DMS53 (cell line): ENCODE measurements at places on chromosomes 4 and X.

DNA sequence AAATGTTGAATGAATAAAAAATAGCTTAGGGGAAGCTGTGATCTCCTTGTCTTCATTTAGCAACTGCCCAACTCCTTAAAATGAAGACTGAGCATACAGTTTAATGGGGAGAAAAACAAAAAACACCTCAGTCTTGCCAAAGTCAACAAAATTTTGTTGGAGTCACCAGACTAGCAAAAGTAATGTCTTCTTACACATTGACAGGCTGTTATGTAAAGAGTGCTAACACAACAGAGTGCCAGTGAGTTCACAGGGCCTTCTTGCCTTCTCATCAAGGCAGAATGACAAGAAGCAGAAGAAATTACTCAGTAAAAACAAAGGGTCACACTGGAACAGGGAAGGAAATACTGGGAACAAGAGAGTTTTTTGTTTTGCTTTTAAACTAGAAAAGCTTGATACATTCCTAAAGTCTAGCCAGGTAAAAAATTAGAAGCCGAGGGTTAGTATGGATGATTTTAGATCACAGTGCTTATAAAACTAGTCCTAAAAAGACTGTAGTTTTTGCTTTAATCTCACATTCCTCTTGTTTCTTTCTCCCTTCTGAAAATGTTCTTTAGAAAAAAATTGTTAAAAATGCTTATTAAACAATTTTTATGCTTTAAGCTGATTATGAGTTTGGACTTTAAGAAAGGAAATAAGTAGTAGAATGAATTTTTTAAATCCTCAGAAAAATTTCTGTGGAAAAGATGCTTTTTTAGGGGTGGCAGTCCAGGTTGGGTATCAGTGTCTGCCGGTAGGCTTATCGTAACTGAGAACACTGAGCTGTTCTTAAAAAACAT, 38.7 kb upstream of the FRAS1 start:
- no peak for DNase-seq

- no peak for DNase-seq
These were observed 74.0 kb downstream of the FHDC1 start for GRCh38 chr4:153010146-153010545.

- no peak for DNase-seq
These were observed 483.7 kb upstream of the INTU start for GRCh38 chr4:127149086-127149485.

DNA sequence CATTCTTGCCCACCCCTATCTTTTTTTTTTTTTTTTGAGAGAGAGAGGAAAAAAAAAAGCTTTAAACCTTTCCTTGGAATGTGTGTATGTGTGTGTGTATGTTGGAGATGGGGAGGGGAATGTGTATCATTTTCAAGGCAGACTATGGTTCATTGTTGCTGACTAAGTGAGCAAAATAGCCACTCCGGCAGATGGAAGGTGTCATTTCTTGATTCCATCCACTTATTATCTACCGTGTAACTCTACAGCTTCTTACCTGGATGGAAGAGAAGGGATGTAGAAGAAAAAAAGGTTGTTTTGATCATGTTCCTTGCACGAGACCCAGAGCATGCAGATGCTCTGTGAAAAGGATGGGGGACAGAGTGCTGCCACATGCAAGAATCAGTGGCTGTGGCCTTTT, 5.9 kb upstream of the GK2 start:
- no peak for DNase-seq

DNA sequence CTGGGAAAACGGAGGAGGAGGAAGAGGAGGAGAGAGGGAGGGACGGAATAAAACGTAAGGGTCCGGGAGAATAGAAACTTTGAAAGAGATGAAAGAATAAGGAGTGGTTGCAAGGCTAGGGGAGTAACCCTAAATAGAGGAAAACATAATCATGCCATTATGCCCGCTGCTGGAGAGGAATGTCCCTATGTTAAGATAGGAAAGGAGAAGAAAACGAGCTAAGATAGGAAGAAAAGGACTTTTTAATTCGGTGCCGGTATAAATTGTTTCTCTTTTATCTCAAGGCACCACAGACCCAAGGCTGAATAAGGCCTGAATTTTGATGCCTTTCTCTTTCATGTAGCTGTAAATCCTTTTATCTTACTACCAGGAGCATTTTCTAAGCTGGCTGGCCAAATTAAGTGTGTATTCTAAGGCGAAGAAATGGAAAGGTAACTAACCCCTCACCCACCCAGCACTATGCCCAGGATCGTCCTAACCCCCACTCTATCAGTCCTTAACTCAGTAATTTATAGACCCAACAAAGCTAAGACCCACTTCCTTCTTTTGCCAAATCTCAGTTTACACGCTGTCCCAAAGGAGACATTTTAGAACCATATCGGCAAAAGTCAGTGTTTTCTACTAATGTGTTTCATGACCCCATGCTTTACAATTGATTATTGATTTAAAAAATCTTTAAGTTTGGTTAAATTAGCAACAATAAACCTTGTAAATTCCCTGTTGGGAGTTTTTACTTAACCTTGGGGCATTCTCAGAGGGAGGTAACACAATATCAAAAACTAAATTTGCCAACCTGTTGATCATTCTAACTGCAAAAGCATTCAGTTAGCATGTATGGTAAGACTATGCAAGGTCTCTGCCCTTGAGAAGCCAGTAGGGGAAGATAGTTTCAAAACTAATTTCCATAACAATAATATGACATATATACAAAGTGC, 1.1 kb upstream of the CUL4B start:
- no peak for DNase-seq

GRCh38 chrX:56757327-56757726, 28.3 kb downstream of the NBDY start:
- DNase-seq: no peak

- DNase-seq: peak; percentile 61
These were observed 30.6 kb downstream of the TACC3 start for GRCh38 chr4:1751919-1752283.

- DNase-seq: peak; percentile 55
These were observed 433.2 kb downstream of the STIM2 start for GRCh38 chr4:27293831-27294230.

GRCh38 chr4:111136438-111136837, 513.6 kb upstream of the PITX2 start:
- peak; percentile 38 for DNase-seq

DNA sequence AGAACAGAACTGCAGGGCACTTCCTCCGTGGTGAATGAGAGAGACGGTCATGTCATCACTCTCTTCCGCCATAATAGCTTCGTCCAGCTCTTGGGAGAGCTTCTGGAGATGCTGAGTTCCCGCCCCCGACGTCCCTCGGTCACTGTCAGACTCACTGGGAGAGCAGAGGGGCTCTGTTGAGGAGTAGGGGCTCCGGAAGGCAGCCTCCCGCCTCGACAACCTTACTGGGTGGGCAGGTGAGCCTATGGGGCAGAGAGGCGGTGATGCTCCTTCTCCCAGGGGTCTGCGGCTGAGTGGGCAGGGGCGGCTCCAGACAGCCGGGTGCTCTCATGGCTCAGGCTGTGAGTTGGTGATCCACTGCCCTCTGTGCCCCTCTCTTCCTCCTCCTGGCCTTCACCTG, 25.8 kb upstream of the ARHGEF38 start:
- no peak for DNase-seq

DNA sequence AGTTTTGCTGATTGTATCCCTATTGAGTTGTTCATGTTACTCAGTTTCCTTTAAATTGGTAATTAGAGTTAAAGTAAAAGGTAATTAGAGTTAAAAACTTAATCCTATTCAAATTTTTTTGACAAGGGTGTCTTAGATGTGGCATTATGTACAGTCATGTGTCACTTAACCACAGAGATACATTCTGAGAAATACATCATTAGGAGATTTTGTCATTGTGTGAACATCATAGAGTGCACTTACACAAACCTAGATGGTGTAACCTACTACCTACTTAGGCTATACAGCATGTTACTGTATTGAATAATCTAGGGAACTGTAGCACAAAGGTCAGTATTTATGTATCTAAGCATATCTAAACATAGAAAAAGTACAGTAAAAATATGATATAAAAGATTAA, 39.2 kb downstream of the BEX3 start:
- no peak for DNase-seq
